Thoracic aorta (tissue), 2 donors: ENCODE measurements at places on chromosomes 2 and 18. TPM values are rescaled to one million over a fixed set of nuclear protein-coding genes. Genes with fewer than 3 reads are reported as not detected.

Gene CCDC102B
- 10.6 TPM for total RNA-seq

Gene EPAS1
- total RNA-seq = 667 TPM

Gene MYO5B
- total RNA-seq = 13.5 TPM

Gene TBR1
- not detected for total RNA-seq

Gene SERPINB5
- 0.63 TPM for total RNA-seq

- no peak overlapping the region for H3K27ac ChIP-seq
- no peak for DNase-seq
- H3K4me1 ChIP-seq = no peaks in the 10 kb centered on the region
- H3K4me3 ChIP-seq = no peak overlapping the region
- H3K36me3 ChIP-seq = no peaks in the 10 kb centered on the region
Observed at GRCh38 chr2:100886085-100886484, 66.1 kb downstream of the NPAS2 start.

DNA sequence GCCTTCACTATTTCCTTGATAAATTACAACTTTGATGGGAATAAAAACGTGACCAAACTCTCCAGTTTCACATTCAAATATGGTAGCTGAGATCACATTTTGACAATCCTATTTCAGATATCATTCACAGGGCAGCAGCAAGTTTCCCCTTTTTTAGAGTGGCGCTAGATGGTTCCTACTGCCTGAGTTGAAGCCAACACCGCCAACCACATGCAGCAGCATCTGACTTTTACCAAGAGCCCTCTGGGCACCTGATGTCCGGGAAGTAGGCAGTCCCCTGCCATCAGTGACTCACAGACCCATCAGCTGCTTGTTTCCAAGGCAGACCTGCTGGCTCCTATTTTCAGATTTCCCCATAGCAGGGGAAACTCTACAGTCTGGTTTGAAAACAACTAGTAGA lies 4.0 kb upstream of the MREG start:
- H3K36me3 ChIP-seq = no peaks in the 10 kb centered on the region
- H3K27ac ChIP-seq = no peak overlapping the region
- no peak for DNase-seq
- no peaks in the 10 kb centered on the region for H3K27me3 ChIP-seq
- no peak overlapping the region for H3K4me3 ChIP-seq

GRCh38 chr2:121350890-121351289 lies 65.9 kb upstream of the TFCP2L1 start:
- peaks cover 60% of the 10 kb centered on the region for H3K36me3 ChIP-seq
- peaks cover 15% of the 10 kb centered on the region for H3K4me1 ChIP-seq
- H3K27ac ChIP-seq = no peak overlapping the region
- no peak overlapping the region for H3K4me3 ChIP-seq

GRCh38 chr2:223494496-223494895 lies 107.7 kb downstream of the SCG2 start:
- H3K36me3 ChIP-seq = no peaks in the 10 kb centered on the region
- H3K27me3 ChIP-seq = no peaks in the 10 kb centered on the region
- no peak for DNase-seq
- H3K4me3 ChIP-seq = no peak overlapping the region

GRCh38 chr18:73785300-73785699 lies 362.3 kb downstream of the FBXO15 start:
- no peaks in the 10 kb centered on the region for H3K4me1 ChIP-seq
- no peak overlapping the region for H3K27ac ChIP-seq
- no peaks in the 10 kb centered on the region for H3K36me3 ChIP-seq
- H3K4me3 ChIP-seq = no peak overlapping the region

GRCh38 chr2:237601453-237602116 lies 11.1 kb upstream of the RAB17 start:
- no peaks in the 10 kb centered on the region for H3K36me3 ChIP-seq
- no peak for DNase-seq
- H3K4me1 ChIP-seq = peaks cover 42% of the 10 kb centered on the region
- no peaks in the 10 kb centered on the region for H3K27me3 ChIP-seq

DNA sequence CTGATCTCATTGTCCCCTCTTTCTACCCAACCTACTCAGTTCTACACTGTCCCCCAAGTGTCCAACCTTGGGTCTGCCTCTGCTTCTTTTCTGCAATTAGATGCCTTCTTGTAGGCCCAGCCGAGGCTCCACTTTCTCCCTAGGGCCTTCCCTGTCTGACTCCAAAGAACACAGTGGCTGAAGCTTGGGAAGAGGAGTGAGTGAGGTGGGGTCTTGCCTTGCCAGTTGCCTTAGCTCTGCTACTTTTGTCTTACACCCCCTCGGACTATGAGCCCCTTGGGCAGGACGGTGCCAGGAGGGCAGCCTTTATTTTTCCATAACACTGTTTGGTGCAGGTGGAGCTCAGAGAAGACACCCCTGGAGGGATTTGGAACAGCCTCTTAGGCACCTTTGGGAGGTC lies 345.1 kb downstream of the CYP26B1 start:
- H3K4me3 ChIP-seq = no peak overlapping the region
- peaks cover 23% of the 10 kb centered on the region for H3K4me1 ChIP-seq
- DNase-seq = no peak
- H3K27me3 ChIP-seq = no peaks in the 10 kb centered on the region
